ENCODE measurements at places on chromosomes 3 and 15. TPM values are rescaled to one million over a fixed set of nuclear protein-coding genes. Genes with fewer than 3 reads are reported as not detected.
A peak's percentile ranks its signal among the peaks of the same experiment; 100 is the strongest.

GRCh38 chr3:161602918-161603317 lies 106.3 kb downstream of the OTOL1 start:
- no peak for DNase-seq

The PSTPIP1 gene
- 125 TPM for total RNA-seq

- DNase-seq: no peak
Measured at GRCh38 chr3:43126536-43126935, 20.7 kb upstream of the POMGNT2 start.

DNA sequence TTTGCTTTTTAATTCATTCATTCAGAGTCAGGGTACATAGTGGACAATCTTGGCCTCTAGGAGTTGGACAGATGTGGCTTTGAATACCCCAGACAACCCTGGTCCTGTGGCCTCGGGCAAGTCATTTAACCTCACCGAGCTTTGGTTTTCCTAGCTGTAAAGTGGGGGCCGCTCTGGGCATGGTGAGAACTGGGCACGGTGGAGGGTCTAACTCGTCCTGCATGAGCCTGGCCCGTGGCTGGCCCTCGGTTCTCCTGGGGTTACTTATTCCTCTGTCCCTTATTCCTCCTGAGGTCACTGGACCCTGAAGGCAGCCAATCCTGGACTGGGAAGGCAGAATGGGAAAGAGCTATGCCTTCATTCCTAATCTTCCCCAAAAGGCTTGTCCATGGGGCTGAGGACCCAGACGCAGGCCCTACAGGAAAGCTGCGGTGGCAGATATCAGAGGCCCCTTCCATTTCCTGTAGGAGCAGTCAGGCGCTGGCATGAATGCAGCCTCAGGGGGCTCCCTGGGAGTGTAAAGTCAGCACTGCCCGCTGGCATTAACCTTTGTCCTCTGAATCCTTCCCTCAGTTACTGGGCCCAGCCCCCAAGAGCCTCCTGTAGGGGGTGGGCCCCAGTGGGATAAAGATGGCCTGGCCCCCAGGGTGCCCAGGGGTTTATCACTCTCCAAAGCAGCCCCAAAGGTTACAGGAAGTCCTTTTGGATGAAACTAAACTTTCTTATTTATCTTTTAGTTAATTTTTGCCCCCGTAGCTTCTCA lies 17.9 kb upstream of the SEC13 start:
- no peak for DNase-seq

DNA sequence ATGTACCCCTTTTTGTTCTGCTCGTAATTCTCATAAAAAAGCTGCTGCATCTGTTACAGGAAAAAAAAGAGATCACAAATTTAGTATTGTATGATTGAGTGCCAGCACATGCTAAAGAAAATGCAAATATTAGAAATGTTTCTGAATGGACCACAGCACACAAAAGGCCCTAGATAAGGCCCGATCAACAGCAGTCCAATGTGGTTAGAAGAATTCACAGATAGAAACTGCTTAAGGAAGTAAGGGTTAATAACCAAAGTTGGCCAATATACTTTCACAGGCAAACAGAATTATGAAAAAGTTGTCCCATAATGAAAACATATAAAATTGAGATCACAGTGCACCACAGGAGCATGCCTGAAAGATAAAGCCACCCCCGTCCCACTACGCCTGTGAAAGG lies 72.9 kb downstream of the CHSY1 start:
- no peak for DNase-seq

- no peak for DNase-seq
Measured at GRCh38 chr15:60120100-60120499, 116.0 kb downstream of the FOXB1 start.

GRCh38 chr3:77885381-77885780 lies 845.5 kb downstream of the ROBO2 start:
- no peak for DNase-seq

GRCh38 chr15:66226736-66227135 lies 26.8 kb downstream of the MEGF11 start:
- no peak for DNase-seq

DNA sequence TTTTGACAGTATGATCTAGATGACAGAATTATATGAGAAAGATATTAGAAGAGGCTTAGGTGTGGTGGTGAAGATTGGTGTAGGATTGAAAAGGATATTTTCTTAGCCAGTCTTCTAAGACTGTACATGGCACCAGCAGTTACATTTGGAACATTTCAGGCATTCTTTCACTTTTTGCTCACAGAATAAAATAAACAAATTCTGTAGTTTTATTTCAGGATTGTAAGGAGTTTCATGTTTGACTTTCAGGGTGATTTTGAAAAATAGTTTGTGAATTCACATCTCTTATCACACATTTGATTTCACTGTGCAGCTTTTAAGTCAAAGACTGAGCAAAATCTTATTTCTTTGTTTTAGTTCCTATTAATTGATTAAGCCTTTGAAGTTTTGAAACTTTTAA lies 27.1 kb downstream of the DNAJC13 start:
- no peak for DNase-seq

- no peak for DNase-seq
Measured at GRCh38 chr15:35141743-35142471, 56.8 kb upstream of the NANOGP8 start.

The TNNC1 gene
- 2.7 TPM for total RNA-seq

DNA sequence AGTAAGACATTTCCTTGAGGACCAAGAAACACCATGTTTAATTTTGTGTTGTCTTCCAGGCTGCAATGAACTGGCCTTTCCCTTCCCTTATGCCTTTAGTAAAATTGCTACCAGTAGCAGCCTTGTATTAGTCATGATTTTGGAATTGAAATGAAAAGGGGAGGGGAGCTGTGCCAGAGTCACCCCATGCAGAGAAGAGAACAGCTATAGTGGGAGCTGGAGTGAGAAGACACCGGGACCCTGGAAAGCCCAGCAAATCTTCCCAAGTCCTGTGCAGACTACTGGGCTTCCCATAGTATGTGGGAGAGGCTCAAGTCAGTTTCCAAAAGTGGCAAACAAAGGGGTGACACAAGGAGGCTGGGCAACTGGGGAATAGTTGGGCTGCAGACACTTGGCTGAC lies 178.5 kb downstream of the NR1D2 start:
- DNase-seq: no peak

DNA sequence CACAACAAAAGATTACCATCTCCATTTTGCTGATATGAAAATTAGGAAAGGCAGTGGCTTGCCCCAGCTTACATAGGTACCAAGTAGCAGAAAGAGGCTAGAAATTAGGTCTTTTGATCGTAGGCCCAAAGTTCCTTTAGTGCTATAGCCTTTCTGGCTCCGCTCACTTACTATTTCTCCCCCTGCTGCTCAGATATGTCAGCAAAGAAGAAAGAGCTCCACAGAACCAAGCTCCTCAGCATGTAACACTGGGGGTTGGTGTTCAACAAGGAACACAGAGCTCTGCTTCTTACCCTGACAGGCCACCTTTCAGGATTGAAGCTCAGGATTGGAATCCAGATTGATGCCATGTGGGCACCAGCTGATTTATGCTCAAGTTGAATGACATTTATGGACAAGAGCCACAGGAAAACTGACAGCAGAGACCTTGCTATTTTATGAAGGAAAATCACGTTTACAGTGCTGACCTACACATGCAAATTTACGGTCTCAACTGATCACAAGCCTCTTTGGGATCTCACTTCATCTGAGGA lies 6.1 kb upstream of the IL12A start:
- no peak for DNase-seq

DNA sequence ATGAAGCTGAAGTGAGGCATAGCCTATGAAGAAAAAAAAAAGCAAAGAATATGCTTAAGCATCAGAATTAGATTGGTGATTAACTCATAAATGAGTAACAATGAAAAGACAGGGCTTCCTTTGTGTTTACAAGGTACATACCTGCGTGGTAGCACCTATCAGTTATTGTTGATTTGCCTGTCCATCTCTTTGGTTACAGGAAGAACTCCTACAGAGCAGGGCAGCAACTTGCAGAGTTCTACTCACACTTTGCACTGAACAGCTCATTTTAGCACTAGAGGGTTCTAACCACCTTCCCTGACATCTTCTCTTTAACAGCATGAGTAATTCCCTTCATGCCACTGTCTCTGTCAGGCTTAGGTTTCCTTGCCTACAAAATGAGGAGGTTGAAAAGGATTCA lies 166.0 kb downstream of the DPH6 start:
- no peak for DNase-seq

- no peak for DNase-seq
Measured at GRCh38 chr15:94327356-94327936, 96.1 kb downstream of the MCTP2 start.

The LRRIQ4 gene
- total RNA-seq: 0.12 TPM

- no peak for DNase-seq
Measured at GRCh38 chr15:62326460-62327011, 161.5 kb upstream of the C2CD4B start.

The HTR3E gene
- total RNA-seq: not detected

- DNase-seq: no peak
Measured at GRCh38 chr3:43732747-43733425, 42.1 kb downstream of the ABHD5 start.

DNA sequence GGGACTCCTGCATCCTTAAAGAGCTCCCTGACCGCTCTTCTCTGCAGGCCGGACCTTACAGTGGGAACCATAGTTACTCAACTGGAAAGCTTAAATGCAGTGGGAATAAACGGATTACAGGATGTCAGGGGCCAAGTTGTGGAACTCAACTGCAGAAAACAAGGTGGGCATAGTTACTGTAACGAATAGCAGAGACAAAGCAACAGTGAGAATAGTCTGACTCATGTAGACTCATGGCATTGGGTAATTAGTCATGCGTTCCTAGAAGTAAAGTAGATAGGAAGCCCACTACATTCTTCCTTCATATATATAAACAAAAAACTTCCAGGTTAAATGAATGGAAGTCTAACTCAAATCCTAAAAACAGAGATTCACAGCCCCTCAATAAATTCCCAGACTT lies 95.5 kb upstream of the CHRNA7 start:
- no peak for DNase-seq

GRCh38 chr3:59480486-59480995 lies 430.7 kb upstream of the CFAP20DC start:
- peak; percentile 31 for DNase-seq

GRCh38 chr15:87045746-87046145 lies 966.1 kb downstream of the AGBL1 start:
- no peak for DNase-seq

DNA sequence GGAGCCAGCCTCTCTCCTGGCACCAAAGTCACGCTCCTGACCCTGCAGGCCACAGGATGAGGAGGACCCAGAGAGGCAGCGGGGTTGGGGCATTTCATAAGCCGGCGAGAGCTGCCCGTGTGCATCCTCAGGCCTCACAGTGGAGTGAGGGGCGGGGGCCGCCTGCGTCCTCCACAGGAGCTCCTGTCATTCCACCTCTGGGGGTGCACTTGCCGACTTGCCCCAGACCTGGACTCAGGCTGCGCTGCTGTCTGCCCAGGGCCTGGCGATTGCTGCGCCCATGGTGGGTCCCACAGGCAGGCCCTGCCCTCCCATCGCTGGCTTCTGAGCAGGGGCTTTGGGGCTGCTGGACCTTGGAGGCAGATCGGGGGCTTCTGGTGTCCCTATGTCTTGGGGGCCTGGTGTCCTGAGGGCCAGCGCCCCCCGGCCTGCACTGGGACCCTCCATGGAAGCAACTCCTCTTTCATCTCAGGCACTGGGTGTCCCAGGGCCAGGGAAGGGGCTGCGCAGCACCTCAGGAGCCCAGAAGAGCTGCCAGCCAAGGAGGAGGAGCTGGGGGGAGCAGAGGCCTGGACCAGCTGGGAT lies 184.0 kb downstream of the GOLGA6L6 start:
- peak; percentile 34 for DNase-seq

DNA sequence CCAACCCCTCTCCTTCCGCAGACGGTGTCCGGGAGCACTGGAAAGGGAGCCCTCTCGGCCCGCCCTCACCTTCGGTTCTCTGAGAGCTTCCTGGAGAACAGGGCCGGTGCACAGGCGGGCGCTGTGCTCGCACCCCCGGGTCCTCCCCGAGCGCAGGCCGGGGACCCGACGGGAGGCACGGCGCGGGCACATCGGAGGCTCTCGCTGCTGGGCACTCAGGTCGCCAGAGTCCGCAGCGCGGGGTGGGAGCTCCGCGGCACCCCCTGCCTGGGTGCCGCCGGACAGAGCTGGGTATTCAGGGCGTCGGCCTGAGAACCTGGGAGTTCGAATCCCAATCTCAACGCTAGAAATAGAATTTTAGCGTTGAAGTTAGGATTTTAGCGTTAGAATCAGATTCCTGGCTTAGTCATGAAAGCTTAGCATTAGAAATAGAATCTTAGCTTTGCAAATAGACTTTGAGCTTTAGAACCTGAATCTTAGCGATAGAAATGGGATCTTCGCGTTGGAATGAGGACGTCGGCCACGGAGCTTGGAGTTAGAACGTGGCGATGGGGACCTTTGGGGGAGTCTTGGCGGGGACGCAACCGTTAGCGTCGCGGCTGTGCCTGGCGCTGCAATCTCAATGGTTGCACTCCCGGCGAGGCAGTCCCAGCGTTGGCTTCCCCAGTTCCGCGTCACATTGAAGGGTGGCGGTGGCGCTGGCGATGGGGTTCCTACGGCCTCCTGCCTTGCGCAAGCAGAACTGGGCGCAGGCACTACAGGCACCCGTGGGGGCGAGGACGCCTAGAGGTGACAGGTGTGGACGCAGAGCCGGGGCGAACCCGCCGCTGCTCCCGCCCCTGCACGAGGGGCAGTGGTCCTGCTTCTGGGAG lies 549 bp downstream of the TRH start:
- peak; percentile 45 for DNase-seq

DNA sequence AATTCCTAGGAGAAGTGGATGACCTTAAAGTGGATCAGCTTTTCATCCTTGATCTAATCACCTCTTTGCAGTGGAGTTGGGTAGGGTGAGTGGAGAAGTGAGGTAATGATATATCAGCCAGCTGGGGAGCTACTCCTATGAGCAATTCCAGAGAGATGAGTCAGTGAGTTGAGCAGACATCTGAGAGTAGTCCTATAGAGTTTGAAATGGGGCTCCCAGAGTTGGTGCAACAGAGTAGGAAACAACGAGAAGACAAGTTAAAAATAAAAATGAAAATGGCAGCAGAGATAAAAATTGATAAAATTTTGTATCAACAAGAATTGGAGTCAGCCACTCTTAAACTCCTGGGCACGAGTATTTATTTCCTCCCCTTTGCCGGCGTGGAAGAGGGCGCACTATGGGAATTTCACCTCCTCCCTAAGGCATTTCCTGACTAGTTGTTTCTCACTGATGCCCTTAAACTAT lies 150.8 kb upstream of the DPH6 start:
- DNase-seq: no peak

DNA sequence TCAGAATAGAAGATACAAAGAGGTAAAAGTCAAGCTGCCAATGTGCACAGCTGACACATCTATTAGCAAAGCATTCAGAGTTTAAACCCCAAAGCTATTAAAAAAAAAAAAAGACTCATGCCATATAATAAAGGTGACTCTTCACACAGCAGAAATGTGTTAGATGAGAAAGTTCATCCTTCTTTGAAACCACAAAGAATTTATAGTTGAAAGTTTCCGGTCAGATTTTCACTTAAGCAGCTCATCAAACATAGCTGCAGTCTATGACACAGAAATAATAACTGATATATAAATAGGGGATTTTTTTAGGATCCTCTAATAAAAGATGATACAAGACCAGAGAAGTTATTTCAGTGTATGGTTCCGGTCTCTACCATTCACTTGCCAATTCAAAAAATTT lies 76.6 kb downstream of the WWTR1 start:
- no peak for DNase-seq

- no peak for DNase-seq
Measured at GRCh38 chr3:165192610-165193192, 3.5 kb downstream of the SLITRK3 start.

All from activated CD4-positive, alpha-beta T cell treated with anti-CD3 and anti-CD28 coated beads for 36 hours (primary cell).